ENCODE measurements at places on chromosomes 16 and 17. TPM values are rescaled to one million over a fixed set of nuclear protein-coding genes. Genes with fewer than 3 reads are reported as not detected.

NEK8 gene
- polyA plus RNA-seq, result 11.2 TPM

ARSG gene
- 7.9 TPM for polyA plus RNA-seq

ENPP7 gene
- 0.08 TPM for polyA plus RNA-seq

KRT27 gene
- not detected for polyA plus RNA-seq

HBA1 gene
- not detected for polyA plus RNA-seq

PHOSPHO1 gene
- polyA plus RNA-seq, result 0.82 TPM

- no peak for DNase-seq
Measured at GRCh38 chr16:68290450-68290849, 20.3 kb downstream of the SLC7A6OS start.

DNA sequence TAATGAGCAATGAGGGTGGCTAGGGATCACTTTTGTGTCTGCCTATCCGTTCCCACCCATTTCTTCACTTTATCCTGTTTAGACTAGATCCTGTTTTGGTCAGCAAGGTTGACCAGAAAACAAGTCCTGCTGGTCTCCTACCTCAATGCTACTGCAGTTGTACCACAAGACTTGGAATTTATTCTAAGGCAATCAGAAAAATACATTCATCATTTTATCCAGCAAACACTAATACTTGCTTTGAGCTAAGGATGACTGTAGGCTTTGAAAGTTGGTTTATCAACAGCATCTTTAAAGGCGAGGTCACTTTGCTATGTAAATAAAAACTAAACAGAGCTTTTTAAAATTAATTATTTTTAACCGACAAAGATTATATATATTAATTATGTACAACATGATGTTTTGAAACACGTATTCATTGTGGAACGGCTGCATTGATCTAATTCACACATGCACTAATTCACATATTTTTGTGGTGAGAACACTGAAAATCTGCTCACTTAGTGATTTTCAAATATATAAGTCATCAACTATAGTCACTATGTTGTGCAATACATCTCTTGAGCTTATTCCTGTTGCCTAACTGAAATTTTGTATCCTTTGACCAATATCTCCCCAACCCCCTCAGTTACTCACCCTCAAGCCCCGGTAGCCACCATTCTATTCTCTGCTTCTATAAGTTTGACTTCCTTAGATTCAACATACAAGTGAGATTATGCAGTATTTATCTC, 125.9 kb upstream of the HS3ST3A1 start:
- DNase-seq, result no peak

GRCh38 chr16:69833357-69834282, 71.5 kb downstream of the WWP2 start:
- no peak for DNase-seq

- no peak for DNase-seq
Measured at GRCh38 chr16:2464333-2464732, 4.4 kb downstream of the TEDC2 start.

- DNase-seq, result no peak
Measured at GRCh38 chr17:47894498-47895346, 1.3 kb upstream of the SP2 start.

DNA sequence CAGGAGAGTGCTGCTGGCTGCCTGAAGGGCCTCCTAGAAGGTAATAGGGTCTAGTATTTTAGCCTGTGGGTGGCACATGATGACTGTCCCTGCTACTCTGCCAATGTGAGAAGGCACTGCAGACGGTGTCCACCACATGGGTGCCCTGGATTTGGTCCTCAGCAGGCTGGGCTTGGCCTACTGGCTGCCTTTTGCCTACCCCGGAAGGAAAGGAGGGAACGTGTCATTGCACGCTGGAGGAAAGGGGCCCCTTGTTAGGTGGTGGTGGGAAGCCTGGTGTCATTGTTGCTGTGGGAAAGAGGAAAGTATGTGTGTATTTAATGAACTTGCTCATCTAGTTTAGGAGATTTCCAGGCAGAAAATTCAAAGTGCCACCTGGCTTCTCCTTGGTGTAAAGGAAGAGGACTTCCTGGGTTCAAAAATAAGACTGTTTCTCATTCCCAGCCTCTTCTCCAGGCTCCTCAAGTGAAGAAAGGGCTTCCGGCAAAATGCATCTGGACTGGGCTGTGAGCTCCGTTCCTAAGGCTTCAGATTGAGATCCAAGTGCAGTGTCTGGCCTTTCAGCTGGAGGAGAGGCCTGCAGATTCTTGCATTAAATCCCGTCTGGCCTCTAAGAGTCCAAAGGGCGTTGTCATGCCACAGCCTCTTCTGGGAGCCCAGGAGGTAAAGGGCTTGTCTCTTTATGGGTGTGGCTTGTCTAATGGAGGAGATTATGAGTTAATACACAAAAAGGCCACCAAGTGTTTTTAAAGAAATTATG, 55.1 kb downstream of the RPTOR start:
- no peak for DNase-seq

GRCh38 chr16:88910284-88911135, 44.0 kb upstream of the PABPN1L start:
- DNase-seq, result no peak

GRCh38 chr17:5405400-5405799, 14.1 kb downstream of the NUP88 start:
- DNase-seq, result no peak

- DNase-seq, result no peak
Measured at GRCh38 chr17:70654706-70655105, 485.4 kb downstream of the KCNJ2 start.

- DNase-seq, result peak; percentile 84
Measured at GRCh38 chr17:5584383-5585286, at the start of gene NLRP1. TSS of gene NLRP1 (minus strand) at chr17:5584509. CDS start at chr17:5583957, 552 bp downstream.

DNA sequence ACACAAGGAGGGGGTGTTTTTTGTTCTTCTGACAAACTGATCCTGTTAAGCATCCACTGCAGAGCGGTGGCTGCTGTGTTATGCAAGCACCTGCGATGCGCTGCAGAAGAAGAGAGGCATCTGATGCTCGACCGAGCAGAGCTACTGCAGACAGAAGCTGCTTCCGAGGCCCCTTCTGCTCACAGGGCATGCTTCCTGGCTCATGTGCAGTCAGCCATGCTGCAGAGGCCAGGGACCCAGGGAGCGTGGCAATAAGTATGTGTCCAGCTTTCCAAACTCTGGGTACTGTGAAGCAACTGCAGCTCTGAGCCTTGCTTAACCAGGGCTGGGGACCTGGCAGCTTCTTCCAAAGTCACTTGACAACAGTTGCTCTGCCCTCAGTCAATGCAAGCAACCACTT, 448.6 kb upstream of the RBFOX1 start:
- no peak for DNase-seq

DNA sequence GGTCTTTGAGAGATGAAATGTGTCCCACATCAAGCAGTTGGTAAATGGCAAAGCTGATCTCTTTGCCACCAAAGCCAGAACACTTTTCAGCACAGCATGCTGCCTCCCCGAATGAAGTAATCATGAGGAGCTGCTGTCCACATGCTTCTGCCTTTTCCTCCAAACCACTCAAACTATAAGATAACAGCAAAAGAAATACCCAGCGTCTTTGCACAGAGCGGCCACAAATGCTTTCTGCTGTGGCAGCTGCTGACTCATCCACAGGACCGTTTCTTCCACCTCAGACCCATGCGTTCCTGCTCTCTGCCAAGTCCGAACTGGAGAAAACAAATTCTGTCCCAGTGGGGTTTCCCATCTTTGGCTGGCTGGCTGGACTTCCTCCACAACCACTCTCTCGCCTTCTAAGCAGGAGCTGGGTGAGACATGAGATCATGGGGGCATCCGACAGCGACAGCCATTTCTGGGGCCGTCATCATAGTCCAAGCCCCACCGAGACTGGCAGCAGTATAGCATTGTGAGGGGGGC, 27.1 kb downstream of the TBC1D3B start:
- no peak for DNase-seq

DNA sequence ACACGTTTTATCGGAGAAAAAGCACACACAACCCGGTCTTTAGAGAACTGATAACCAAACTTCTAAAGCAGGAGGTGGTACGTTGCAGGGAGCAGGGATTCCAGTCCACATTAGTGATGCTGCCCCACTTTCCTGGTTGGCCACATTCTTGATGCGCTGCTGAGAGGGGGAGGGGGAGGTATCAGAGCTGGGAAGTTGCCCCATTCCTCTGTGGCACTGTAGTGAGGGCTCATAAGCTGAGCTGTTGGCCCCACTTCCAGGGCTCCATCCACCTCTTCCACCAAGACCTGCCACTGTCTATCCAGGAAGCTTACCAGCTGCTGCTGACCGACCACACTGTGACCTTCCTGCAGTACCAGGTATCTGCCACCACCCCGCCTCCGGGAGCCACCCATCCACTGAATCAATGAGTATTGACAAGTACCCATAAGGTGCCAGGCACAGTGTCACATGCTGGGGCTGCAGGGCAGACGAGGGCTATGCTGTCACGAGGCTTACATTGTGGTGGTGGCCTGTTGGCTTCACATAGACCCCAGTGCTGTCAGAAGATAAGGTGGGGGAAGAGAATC, 1.1 kb downstream of the TSEN54 start:
- no peak for DNase-seq

DNA sequence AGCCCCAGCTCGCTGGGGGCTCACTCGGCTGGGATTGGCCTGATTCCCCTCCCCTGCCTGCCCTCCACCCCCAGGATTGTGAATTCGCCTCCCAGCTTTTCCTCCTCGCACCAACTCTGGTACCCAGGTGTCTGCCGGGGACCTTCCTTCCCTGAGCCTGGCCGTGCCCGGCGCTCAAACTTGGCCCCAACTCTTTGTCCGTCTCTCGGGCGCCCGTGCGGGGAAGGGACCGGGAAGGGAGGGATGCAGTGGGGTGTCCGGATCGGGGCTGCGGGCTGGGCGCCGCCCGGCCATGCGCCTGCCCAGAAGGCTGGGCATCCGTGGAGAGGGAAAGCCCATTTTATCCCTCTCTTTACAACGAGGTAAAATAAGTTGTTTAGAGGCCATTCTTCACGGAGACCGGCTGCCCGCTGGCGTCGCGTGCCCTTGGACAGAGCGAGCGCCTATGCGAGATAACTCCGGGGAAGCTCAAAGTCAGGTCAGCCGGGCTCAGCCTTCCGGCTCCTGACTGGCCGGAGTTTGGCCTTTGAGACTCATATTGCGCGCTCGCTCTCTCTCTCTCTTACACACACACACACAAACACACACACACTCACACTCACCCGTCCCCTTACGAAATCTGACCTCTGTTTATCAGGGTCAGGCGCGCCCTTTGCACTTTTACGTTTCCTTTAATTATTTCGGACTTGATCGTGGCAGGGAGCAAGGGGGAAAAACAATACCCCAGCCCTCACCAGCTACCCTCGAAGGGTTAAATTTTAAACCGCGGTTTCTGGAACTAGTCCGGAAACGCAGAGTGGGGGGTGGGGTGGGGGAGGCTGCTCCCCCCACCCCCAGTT, 774 bp upstream of the MAF start:
- DNase-seq, result no peak

DNA sequence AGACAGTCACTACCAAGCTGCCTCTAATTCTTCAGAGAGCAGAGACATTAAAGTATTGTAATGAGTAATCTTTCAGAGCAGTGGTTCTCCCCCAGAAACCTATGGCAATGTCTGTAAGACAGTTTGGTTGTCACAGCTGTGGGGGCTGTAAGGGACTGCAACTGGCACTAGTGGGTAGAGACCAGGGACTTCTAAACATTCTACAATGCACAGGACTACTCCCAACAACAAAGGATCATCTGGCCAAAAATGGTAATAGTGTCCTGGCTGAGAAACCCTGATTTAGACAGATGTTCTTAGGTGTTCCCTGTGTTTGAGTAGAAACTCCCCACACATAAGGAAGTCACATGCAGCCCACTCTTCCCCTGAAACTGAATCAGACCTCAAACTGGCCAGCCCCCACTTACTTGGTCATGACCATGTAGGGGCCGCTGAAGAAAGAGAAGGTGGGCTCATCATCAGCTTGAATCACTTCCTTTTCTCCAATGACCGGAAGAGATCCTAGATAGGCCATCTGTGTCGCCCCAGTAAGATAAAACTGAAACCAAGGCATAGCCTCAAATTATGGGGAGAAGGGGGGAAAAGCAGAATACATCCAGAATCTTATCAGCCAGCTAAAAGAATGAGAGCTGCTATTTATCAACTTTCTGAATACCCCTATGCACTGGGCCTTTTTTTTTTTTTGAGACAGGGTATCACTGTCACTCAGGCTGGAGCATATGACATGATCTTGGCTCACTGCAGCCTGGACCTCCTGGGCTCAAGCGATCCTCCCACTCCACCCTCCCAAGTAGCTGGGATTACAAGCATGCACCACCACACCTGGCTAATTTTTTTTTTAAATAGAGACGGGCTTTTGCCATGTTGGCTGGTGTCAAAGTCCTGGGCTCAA, 75.8 kb downstream of the TEX14 start:
- peak; percentile 71 for DNase-seq

- no peak for DNase-seq
Measured at GRCh38 chr17:77455111-77455890, 314.5 kb downstream of the SEC14L1 start.

- DNase-seq, result no peak
Measured at GRCh38 chr17:69573396-69573795, 158.9 kb downstream of the MAP2K6 start.
